HL-60 (cell line): ENCODE measurements at places on chromosomes 1 and 21.

GRCh38 chr1:97824624-97825023 is 96.2 kb downstream of the DPYD start:
- no peak for DNase-seq

DNA sequence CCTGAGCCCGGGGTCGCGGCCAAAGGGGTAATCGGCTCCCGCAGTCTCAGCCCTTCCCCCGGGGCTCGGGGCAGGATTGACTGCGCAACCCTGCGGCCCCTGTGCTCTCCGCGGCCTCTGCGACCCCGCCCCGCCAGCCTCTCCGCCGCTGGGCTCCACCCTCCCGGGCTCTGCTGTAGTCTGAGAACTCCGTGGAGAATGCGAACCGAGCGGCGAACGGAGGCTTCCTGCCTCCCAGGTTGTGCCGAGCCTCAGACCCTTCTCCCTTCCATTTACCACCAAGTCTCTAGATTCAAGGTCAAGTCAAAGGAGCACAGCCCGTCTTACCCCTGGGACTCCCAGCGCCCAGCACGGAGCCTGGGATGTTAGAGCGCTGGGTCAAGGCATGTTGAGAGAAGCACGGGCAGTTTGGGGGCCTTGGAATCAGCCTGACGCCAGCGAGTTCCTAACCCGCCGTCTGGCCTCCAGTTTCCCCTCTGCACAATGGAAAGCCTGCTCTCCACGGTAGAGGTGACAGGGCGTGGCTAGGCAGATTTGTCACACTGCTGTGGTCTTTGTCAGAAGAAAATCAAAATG is 3.0 kb downstream of the ATP2B4 start:
- no peak for DNase-seq

GRCh38 chr1:31479811-31480210 is 66.8 kb downstream of the SERINC2 start:
- DNase-seq = no peak

- no peak for DNase-seq
Observed at GRCh38 chr1:202938287-202938925, 11.4 kb upstream of the KLHL12 start.

DNA sequence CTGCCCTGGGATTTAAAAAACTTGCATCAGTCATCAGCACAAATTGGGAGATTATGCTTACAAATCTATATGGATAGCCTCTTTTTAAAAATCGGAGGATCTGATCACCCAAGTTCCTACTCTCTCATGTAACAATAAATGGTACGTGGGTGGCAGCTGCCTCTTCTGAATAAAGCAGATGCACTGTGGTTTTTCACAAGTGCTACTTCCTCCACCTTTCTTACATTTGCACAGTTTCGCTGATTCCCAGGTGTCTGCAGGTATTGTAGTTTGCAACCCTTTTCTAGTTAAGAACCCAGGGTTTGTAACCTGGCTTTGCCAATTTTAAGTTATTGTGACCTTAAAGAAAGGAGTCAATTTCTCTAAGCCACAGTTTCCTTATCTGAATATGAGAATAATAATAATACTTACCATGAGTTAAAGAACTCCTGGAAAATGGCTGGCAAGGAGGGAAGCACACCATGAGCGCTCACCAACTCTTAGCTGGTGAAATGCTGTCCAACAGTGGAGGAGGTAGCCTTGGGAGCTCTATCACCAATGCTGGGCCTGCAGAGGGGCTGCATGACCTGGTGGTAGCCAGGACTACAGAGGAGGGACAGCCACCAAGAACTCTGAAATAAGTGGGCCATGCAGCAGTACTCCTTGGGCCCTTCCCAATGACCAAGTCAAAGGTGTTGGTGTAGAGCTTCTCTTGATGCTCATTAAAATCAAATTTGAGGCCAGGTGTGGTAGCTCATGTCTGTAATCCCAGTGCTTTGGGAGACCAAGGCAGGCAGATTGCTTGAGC is 30.2 kb upstream of the KCNA2 start:
- no peak for DNase-seq

DNA sequence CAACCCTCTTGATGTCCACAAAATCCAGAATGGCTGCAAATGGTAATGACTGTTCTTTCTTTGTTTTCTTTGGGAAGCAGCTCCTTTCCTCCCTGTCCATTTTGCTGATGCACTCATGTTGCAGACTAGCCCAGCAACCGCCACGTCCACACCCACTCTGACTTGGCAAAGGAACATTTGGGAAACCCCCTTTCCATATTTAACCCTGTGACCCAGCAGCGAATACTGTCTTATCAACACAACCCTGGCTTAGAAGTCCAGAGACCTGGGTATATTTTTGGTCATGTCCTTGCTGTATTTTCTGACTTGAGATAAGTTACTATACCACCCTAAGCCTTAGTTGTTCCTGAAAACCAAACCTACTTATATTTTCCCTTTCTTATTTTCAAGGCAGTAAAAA is 18.1 kb upstream of the SHE start:
- no peak for DNase-seq

DNA sequence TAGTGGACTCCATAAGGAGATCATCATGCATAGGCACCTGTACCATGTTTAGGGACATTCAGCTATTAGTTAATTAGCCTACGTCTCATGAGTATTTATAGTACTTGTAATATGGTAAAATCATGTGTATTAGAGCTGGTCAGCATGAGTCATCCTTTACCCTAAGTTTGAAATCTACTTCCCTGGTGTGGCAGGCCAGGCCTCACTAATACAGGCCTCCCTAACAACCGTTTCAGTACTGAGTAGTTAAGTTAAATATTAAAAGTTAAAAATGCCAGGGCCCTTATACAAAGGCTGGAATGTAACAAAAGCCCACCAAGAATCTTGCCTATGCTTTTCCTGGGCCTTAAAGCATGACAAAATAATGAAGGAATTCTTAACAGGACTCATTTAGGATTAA is 356.3 kb upstream of the DPYD start:
- DNase-seq = no peak

DNA sequence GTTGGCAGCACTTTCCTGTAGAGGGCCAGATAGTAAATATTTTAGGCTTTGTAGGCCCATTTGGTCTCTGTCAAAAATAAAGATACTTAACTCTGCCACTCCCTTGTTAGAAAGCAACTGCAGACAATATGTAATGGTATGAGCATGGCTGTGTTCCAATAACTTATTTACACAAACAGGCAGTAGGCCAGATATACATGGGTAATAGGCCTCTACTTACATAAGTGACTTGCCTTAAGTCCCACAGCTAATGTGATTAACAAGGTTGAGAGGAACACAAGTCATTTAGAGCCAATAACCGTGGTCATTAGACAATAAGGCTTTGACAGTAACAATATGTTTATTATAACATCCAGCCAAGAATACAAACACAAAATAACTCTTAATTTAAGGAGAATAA is 17.4 kb downstream of the CCT8 start:
- no peak for DNase-seq

- DNase-seq = no peak
Observed at GRCh38 chr1:4476394-4476793, 178.0 kb upstream of the AJAP1 start.

DNA sequence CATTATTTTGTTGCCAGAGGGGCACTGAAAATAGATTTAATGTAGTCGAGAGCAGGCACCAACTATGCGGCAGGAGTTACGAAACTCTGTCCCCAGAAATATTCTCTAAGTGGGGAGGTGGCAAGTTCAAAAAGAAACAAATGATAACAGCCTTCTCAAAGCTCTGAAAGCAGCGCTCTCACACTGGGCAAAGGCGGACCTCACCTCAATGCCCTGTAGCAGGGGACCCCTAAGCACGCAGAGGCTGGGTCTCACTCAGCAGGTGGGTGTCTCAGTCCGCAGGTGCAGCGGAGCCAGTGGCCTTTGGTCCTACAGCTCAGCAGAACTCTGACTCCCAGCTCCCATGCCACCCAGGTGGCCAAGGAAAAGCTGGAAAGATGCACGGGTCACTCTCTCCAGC is 21.8 kb upstream of the TMPRSS2 start:
- DNase-seq = no peak

DNA sequence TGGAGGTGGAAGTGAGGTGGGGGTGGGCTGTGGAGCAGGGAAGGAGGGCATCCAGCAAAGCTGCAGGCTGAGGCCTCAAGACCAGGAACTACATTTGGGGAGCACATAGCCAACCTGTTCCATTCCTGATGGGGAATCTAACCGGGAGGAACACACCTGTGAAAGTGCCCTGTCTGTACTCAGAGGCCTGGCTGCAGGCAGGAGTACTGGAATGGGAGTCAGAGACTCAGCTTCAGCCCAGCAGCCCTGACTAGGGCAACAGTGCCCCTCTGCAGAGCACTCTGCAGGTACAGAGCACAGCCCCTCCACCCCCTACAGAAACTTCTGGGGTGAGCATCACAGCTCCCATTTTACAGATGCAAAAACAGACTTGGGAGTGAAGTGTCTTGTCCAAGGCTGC is 126.4 kb downstream of the DMRTB1 start:
- DNase-seq = no peak

DNA sequence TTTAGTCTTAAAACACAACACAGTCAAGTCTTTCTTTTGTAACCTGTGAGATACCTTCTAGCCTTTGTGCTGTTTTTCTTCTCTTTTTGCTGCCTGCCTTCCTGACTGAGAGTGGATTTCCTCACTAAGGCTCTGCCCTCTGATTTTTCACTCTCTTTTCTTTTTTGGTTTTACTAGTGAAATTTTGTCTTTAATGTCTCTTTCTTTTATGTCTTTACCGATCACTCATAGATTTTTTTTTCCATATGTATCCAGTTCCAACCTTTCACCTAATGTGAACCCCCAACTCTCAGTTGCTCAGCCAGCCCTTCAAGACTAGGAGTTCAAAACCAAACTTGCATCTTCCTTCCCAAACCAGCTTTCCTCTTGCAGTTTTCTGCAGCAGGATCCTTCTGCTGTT is 6.5 kb downstream of the LGALS8 start:
- DNase-seq = no peak

GRCh38 chr1:58726581-58726980 is 26.7 kb upstream of the MYSM1 start:
- DNase-seq = no peak

DNA sequence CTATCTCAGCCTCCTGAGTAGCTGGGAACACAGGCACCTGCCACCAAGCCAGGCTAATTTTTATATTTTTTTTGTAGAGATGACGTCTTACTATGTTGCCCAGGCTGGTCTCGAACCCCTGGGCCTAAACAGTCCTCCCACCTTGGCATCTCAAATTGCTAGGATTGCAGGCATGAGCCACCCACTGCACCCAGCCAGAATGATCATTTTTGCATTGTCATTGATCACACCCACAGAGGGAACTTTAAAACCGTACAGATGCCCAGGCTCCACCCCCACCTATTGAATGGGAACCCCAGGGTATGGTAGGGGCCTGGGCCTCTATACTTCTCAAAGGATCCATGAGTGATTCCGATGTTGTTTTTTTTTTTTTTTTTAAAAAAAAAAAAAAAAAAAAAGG is 36.7 kb downstream of the ETNK2 start:
- DNase-seq = peak; percentile 15

DNA sequence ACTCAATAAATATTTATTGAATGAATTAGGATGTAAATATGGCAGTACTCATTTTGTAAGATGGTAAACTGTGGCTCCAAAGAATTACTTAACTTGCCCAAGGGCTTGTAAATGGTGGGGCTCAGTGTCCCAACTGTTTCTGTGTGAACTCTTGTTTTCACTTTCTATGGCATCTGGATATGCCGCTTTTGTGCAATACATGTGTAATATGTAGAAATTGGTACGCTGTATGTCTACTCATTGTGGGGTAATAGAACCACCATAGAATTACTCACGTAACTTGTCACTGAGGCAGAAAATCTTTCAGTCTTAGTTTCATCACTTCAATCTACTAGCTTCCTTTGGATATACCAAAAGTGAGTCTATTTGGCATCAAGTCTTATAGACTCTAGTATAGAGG is 977 bp downstream of the PRPF3 start:
- DNase-seq = peak; percentile 70

GRCh38 chr1:43786960-43787359 is 79.6 kb downstream of the ST3GAL3 start:
- no peak for DNase-seq

- DNase-seq = peak; percentile 33
Observed at GRCh38 chr1:37793773-37794371, at the start of gene MANEAL. Gene MANEAL (plus strand): TSS chr1:37793847. CDS start chr1:37794183, 336 bp downstream.

DNA sequence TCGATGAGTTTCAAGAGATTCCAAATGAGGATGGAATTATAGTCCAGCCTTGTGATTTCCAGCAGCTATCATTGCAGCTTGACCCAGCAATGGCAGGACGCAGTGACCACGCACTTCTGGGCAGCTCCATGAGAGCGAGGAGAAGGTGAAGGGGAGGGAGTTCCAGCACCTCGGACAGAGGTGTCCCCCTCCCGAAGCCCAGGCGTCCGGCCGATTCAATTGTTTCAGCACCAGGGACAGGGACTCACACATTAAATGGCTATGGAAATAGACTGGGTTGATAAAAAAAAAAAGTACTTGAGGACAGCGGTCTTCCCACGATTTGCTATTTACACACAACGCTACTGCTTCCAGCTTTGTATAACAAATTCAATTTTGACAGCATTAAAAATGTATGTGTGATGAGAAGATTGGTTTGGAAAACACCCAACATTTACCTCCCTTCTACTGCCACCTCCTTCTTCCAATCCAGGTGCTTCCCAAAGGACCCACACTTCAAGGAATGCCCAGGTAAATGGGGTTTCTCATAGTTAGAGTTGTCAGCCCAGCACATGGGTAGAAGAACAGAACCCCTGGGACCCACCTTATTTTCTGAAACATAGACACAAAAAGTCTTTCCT is 71.8 kb downstream of the DISP3 start:
- peak; percentile 22 for DNase-seq

DNA sequence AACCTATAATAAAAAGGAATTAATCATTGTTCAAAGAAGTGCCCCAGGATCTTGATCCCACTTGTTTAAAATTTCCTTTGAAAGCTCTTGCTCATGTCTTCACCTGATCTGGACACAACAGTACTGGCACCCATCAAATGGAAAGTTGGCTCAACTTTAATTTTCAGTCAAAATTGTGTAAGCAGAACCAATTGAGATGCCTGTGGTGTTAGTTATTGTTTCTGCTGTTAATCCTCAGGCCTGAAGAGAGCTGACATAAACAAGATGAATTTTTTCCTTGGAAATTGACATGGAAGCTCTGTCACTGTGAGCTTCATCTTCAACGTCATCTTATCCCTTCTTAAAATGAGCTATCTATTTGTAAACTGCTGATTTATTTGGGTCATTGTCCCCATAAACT is 88.3 kb upstream of the TNFSF4 start:
- no peak for DNase-seq

- no peak for DNase-seq
Observed at GRCh38 chr1:117114877-117115276, 6.7 kb downstream of the TRIM45 start.

- DNase-seq = no peak
Observed at GRCh38 chr21:21624674-21625073, 626.5 kb downstream of the NCAM2 start.
